ENCODE measurements at places on chromosomes 4 and X.

DNA sequence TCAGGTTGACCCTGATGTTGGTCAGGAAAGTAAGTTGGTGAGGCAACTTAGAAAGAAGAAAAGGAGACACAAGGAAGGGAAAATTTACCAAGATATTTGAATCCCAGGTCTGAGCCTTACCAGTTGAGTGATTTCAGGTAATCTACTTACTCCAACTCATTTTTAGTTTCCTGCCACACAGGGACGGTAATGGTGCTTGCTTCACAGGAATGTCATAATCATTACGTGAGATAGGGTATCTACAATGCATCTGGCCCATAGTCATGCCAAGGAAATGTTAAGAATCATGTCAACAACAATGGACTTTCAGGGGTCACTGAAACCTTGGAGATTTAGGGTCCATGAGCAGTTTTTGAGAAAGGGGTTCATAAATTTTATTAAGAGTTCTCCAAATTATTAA is 195.4 kb upstream of the HHIP start:
- no peak for DNase-seq

- no peak for DNase-seq
Measured at GRCh38 chr4:76965866-76966579, 16.5 kb downstream of the SEPTIN11 start.

GRCh38 chrX:13001961-13002671 is 27.2 kb downstream of the TMSB4X start:
- DNase-seq: no peak

GRCh38 chrX:103607364-103608305 is at the start of gene TCEAL3:
Gene TCEAL3 (plus strand): TSS chrX:103607963. CDS start chrX:103609065, 1,102 bp downstream.
- DNase-seq: peak; percentile 24

DNA sequence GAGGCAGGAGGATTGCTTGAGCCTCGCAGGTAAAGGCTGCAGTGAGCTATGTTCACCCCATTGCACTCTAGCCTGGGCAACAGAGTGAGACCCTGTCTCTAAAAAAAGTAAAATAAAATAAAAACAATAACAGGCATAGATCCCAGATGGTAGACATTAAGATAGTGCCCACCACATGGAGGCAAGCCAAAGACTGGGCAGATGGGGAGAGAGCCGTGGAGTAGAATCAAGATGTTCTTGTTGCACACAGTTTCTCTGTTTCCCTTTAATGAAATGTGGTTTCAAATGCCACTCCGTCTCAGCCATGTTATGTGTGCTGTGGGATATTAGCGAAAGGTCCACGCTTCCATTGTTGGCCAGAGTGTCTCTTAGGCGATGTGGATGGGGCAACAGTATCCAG is 63.8 kb upstream of the TBL1X start:
- DNase-seq: no peak

DNA sequence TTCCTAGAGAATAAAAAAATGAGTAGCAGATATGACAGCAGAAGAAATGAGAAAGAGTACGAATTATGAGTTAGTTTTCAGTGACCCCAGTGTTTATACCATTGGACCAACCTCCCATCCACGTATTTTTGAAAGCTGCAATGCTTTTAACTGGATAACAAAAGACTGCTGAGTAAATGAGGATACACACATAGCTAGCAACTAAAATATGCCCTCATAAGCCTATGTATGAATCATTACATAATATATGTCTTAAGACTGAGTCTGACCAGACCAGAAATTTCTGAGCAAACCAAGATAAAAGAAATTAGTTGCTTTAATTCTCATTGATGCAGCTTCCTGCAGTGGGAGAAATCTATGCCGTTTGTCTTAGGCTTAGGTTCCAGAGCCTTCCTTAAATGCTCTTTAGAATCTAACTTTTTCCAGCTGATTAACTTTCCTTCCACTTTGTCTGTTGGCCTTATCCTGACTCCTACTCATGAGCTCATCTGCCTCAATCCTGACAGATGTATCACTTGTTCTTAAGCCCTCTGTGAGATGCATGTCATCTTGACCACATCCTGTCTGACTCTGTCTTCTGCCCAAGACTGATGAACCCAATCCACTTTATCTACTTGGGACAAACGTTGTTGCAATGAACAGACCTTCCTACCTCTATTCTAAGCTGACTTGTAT is 301.4 kb upstream of the AADAT start:
- DNase-seq: no peak

GRCh38 chrX:68536429-68536828 is 37.6 kb downstream of the YIPF6 start:
- no peak for DNase-seq

GRCh38 chr4:3780347-3781171 is 14.4 kb downstream of the ADRA2C start:
- DNase-seq: no peak

DNA sequence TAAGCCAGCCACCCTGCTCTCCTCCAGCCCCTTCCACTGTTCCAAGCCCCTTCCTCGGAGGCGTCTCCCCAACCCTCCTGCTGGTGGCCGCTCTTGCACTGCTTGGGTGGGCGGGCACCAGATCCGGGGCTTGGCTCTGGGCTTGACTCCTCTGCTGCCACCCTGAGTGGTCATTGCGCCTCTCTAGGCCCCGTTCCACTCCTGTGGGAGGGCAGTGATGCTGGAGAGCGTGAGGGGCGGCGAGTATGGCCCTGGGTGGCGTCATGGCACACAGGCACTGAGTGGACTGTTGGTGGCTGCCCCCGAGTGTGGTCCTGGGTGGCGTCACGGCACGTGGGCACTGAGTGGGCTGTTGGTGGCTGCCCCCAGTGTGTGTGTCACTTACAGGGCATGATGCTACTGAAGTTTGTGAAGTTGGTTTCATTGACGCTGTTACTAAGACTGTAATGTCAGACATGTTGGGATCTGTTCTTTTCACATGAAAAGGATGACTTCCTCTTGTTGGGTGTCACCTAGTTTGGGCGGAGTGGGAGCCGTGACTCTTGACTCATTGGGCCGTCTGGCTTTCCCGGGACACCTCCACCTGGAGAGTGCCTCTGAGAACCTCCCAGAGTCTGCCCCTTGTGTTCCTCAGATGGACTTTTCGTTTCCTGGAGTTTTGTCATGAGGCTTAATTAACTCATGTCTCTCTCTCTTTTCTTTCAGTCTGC is 55.9 kb upstream of the HGFAC start:
- no peak for DNase-seq
